ENCODE measurements at places on chromosomes 2 and 18. TPM values are rescaled to one million over a fixed set of nuclear protein-coding genes. Genes with fewer than 3 reads are reported as not detected.

FBXO41 gene
- total RNA-seq, result 20.1 TPM

ITPRIPL1 gene
- total RNA-seq, result 7.5 TPM

SERPINB10 gene
- total RNA-seq, result 3.7 TPM

CCL20 gene
- not detected for total RNA-seq

STON1 gene
- total RNA-seq, result 19.2 TPM

RAB11FIP5 gene
- 17.0 TPM for total RNA-seq

SLC23A3 gene
- 0.69 TPM for total RNA-seq

CAPN14 gene
- total RNA-seq, result 0.40 TPM

ADD2 gene
- 22.7 TPM for total RNA-seq

HRH4 gene
- 0.06 TPM for total RNA-seq

CAVIN2 gene
- total RNA-seq, result 26.6 TPM

IL1A gene
- 0.55 TPM for total RNA-seq

ZNF804A gene
- 3.7 TPM for total RNA-seq

HOXD10 gene
- total RNA-seq, result not detected

ASPRV1 gene
- 3.1 TPM for total RNA-seq

MRO gene
- 11.5 TPM for total RNA-seq

LOXHD1 gene
- total RNA-seq, result 0.20 TPM

GDF7 gene
- 1.1 TPM for total RNA-seq

CCDC74B gene
- 17.6 TPM for total RNA-seq

All from spinal cord (tissue), 10 donors.